ENCODE measurements at places on chromosomes 3 and 15. TPM values are rescaled to one million over a fixed set of nuclear protein-coding genes. Genes with fewer than 3 reads are reported as not detected.
A peak's percentile ranks its signal among the peaks of the same experiment; 100 is the strongest.

Gene DUOX1
- total RNA-seq, result not detected

GRCh38 chr3:48356419-48356818 lies 15.6 kb upstream of the FBXW12 start:
- H3K36me3 ChIP-seq, result no peaks in the 10 kb centered on the region
- H3K4me3 ChIP-seq, result no peak overlapping the region
- H3K4me1 ChIP-seq, result no peaks in the 10 kb centered on the region

Gene SLC12A1
- not detected for total RNA-seq

Gene HESX1
- total RNA-seq, result 0.47 TPM

Gene FBXW12
- total RNA-seq, result not detected

- DNase-seq, result no peak
- peak within 1 kb of the TSS; percentile 70 for H3K4me3 ChIP-seq
- peaks cover 20% of the 10 kb centered on the region for H3K4me1 ChIP-seq
- peaks cover 53% of the 10 kb centered on the region for H3K27me3 ChIP-seq
- no peak within 1 kb of the TSS for H3K27ac ChIP-seq
- H3K36me3 ChIP-seq, result no peaks in the 10 kb centered on the region
These were observed at the start of the genes OSBPL10 and ZNF860 for GRCh38 chr3:31981206-31982181. OSBPL10 (minus strand) TSS chr3:31981262; CDS start chr3:31981179, 83 bp downstream. ZNF860 (plus strand) TSS chr3:31981750; CDS start chr3:31989080, 7,330 bp downstream.

Gene MESP2
- total RNA-seq, result not detected

- H3K27me3 ChIP-seq, result peaks cover 69% of the 10 kb centered on the region
- no peak overlapping the region for H3K27ac ChIP-seq
- no peak overlapping the region for H3K4me3 ChIP-seq
These were observed 611 bp upstream of the LINGO1 start for GRCh38 chr15:77633134-77633912.

Gene GOLGA8S
- total RNA-seq, result 0.73 TPM

Gene TSEN2
- total RNA-seq, result 12.6 TPM

GRCh38 chr3:123151251-123151705 lies 50.5 kb upstream of the SEC22A start:
- DNase-seq, result no peak
- no peak overlapping the region for H3K4me3 ChIP-seq
- H3K27ac ChIP-seq, result no peak overlapping the region
- peaks cover 32% of the 10 kb centered on the region for H3K36me3 ChIP-seq

Gene PHLDB2
- total RNA-seq, result 4.8 TPM

DNA sequence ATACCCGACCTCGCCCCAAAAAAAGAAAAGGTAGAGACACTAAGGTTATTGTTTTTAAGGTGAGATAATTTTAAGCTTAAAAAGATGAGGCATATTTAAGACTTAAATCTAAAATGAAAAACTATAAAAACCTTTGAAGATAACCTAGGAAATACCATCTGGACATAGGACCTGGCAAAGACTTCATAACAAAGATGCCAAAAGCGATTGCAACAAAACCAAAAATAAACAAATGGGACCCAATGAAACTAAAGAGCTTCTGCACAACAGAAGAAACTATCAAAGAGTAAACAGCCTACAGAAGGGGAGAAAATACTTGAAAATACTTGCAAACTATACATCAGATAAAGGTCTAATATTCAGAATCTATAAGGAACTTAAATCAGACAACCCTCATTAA lies 80.9 kb downstream of the TMCC1 start:
- no peaks in the 10 kb centered on the region for H3K27me3 ChIP-seq
- H3K36me3 ChIP-seq, result peaks cover 9% of the 10 kb centered on the region
- no peak overlapping the region for H3K27ac ChIP-seq
- no peaks in the 10 kb centered on the region for H3K4me1 ChIP-seq
- H3K4me3 ChIP-seq, result no peak overlapping the region
- no peak for DNase-seq

DNA sequence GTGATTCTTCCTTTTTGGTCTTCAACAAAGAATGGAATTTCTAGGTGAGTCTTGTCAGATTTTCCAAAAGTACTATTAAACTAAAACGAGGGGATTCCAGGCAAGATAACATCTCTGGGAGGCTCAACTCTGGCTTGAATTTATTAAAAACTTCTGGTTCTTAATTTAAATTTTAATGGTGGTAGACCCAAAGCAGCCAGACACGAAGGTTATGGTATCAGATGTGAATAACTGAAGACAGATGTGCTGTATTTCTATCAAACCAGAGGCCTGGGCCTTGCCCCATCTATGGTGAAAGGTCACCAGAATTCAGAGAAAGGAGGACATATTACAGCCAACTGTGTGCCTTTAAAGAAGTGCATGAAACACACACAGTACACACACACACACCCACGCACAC lies 283.2 kb upstream of the ICE2 start:
- no peak overlapping the region for H3K27ac ChIP-seq
- H3K36me3 ChIP-seq, result no peaks in the 10 kb centered on the region
- H3K4me1 ChIP-seq, result peaks cover 10% of the 10 kb centered on the region
- H3K4me3 ChIP-seq, result no peak overlapping the region
- peaks cover 6% of the 10 kb centered on the region for H3K27me3 ChIP-seq

Gene CHSY1
- total RNA-seq, result 59.4 TPM

DNA sequence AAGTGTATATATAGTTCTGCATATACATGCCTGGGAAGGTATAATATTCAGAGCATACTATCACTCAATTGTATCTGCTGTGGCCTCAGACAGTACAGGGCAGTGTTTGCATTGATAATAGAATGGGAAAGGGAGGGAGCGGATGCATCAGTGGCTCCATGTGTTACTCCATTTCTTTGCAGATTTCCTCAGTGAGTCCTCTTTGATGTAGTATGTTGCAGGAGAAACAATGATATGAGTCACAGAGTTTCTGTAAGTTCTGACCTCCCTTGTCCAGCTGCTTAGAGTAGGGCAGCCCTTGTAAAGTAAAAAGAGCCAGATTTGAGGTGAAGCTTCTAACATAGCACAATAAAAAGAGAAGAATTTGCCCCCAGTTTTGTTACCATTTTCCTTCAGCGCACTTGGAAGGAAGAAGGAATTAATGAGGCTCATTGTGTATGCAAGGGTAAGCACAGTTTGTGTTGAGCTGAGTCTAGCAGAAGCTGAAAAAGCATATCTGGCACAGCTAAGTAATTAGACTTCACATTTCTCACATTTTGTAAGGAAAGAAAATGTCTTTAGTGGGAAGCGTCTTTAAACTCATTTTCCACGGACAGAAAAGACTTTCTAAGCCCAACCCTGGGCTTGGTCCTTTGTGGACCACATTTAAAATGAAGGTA lies 555.8 kb upstream of the IL12A start:
- DNase-seq, result no peak
- no peaks in the 10 kb centered on the region for H3K4me1 ChIP-seq
- H3K4me3 ChIP-seq, result no peak overlapping the region
- no peaks in the 10 kb centered on the region for H3K27me3 ChIP-seq

DNA sequence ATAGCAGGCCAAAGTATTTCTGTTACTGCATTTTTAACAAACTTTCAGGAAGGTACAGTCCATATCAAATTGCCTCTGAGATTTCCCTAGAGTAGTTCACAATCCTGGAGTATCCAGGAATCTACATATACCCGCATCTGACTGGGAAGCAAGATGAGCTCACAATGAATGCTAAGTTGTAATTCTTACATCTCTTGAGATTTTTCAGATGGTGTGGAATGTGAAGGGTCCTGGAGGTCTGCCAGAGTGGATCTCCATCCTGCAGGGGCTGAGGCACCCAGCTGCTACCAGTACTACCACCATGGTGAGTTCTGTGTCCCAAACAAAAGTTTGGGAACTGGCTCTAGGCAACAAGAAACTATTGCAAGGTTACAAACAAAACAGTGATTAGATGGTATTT lies 156.7 kb upstream of the CCDC54 start:
- peaks cover 44% of the 10 kb centered on the region for H3K27me3 ChIP-seq
- H3K4me3 ChIP-seq, result no peak overlapping the region

- peaks cover 14% of the 10 kb centered on the region for H3K4me1 ChIP-seq
- H3K27ac ChIP-seq, result no peak overlapping the region
- DNase-seq, result no peak
- H3K4me3 ChIP-seq, result no peak overlapping the region
- H3K27me3 ChIP-seq, result peaks cover 82% of the 10 kb centered on the region
These were observed 172.6 kb upstream of the UMPS start for GRCh38 chr3:124557433-124558232.

DNA sequence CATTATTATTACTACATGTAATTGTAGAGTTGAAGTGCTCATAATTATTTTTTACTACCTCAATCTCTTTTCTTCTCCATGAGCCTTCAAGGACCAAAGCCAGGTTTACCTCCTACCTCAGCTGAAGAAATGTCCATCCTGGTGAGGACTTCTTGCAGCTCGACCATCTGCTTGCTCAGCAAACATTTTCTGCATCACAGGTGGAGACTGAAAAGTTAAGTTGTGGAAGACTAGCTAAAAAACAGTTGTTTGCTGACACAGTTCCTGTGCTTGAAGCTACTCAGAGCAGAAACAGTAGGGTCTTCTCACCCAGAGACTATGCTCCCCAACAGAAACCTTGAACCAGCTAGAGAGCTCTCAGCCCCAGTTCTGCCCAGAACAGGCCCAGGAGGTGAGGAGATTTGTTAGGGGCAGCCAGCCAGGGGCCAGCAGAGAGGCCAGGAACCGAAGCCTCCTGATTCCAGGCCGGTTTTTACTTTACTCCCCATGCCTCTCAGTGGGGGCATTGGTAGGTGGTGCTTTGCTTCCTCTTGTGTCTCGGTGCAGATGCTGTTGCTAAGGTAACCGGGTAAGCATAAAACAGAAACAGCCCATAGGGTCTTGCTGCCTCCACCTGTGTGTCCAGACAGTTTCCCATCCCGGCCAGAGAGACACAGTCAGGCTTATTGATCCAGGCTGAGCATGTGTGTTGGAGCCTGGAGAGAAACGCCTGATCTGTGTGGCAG lies 54.9 kb downstream of the CCNL1 start:
- peaks cover 2% of the 10 kb centered on the region for H3K36me3 ChIP-seq
- peak overlapping the region; percentile 93 for H3K27ac ChIP-seq
- DNase-seq, result no peak
- H3K4me1 ChIP-seq, result peaks cover 40% of the 10 kb centered on the region

DNA sequence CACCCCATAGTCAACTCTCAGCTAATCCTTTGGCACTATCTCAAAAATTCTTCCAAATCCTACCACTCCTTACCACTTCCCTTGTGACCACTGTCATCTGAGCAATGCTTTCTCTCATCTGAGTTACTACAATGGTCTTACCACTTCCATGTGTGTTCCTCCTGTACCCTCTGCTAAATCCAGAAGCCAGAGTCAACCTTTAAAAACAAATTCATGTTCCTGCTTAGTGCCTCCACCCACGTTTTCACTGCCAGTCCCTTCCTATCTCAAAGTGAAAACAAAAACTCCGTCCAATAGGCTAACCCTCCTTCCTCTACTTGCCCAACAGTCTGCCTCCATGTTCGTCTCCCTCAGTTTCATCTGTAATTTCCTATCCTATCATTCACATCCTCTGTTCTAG lies 109.0 kb downstream of the ADAMTS9 start:
- H3K4me1 ChIP-seq, result no peaks in the 10 kb centered on the region
- no peak overlapping the region for H3K4me3 ChIP-seq

- H3K27me3 ChIP-seq, result no peaks in the 10 kb centered on the region
- no peak for DNase-seq
- H3K36me3 ChIP-seq, result peaks cover 15% of the 10 kb centered on the region
- peaks cover 61% of the 10 kb centered on the region for H3K4me1 ChIP-seq
- H3K4me3 ChIP-seq, result no peak overlapping the region
These were observed 32.7 kb downstream of the LRIG1 start for GRCh38 chr3:66467996-66468735.

- H3K4me3 ChIP-seq, result no peak overlapping the region
- H3K36me3 ChIP-seq, result peaks cover 22% of the 10 kb centered on the region
- DNase-seq, result no peak
- H3K27me3 ChIP-seq, result no peaks in the 10 kb centered on the region
- peaks cover 28% of the 10 kb centered on the region for H3K4me1 ChIP-seq
- no peak overlapping the region for H3K27ac ChIP-seq
These were observed 42.4 kb downstream of the GABPB1 start for GRCh38 chr15:50312636-50313035.

GRCh38 chr3:39133822-39134221 lies 19.6 kb downstream of the CSRNP1 start:
- no peak overlapping the region for H3K27ac ChIP-seq
- H3K36me3 ChIP-seq, result no peaks in the 10 kb centered on the region

Gene CLSTN2
- 0.07 TPM for total RNA-seq

DNA sequence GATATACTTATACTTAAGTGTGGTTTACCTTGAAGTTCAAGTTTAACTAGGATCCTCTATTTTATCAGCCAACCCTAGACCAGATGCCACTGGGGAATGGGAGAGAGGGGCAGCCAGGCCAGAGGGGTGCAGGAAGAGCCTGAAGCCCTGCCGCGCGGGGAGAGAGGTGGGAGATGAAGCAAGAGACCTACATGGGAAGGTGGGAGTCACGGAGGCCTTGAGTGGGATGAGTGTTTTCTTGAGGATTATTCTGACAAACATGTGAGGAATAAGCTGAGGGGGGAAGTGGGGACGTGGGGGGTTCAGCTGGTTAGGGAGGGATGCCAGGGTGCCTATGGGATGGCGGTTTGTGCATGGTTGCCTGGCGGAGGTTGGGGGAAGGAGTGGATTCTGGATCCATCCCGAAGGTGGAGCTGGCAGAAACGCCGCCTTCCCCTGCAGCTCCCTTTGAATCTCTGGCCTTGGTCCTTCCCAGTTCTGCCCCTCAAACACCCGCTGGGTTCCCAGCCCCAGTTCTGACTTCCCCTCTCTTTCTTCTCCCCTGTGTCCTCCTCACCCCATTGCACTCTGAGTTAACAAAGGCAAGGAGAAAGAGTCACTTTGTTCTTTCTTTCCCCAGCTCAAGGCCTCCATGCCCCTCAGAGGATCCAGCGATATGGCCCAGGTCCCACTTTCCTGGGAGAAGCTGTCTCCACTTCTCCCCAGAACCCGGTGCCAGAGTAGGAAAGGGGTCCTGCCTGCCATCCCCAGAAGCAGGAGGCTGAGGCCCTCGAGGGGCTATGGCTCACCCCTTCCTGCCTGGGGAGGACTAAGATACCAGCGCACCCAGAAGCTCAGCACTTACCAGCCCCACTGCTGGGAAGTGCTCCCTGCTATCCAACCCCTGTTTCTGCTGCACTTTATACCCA lies 274.2 kb downstream of the UACA start:
- no peak overlapping the region for H3K27ac ChIP-seq
- DNase-seq, result no peak
- no peak overlapping the region for H3K4me3 ChIP-seq
- H3K36me3 ChIP-seq, result peaks cover 9% of the 10 kb centered on the region
- H3K27me3 ChIP-seq, result peaks cover 68% of the 10 kb centered on the region

Gene GOLGA8Q
- 6.2 TPM for total RNA-seq

Gene ASB14
- total RNA-seq, result not detected

Measured in activated CD8-positive, alpha-beta memory T cell treated with anti-CD3 and anti-CD28 coated beads, Interleukin-2, amount 10 ng/mL, durations not matched to agents 7 days and 5 days (primary cell).